ENCODE measurements at places on chromosomes 11 and 22.

DNA sequence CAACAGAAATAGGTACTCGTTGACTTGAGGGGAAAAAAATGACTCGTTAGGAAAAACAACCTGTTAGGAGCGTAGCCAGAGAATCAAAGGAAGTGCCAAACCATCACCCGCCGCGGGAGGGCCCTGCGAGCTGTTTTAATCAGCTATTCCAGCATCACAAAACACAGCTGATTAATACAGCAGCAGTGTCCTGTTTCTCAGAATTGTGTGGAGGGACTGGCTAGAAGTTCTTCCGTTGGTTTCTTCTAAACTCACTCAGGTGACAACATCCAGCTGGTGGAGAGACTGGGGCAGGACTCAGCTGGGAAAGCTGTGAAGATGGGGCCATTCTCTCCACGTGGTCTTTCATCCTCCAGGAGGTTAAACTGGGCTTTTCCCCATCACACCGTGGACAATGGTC, 28.0 kb downstream of the HSPA8 start:
- peak; percentile 17 for DNase-seq

GRCh38 chr11:69721745-69722144, 17.9 kb upstream of the FGF19 start:
- DNase-seq, result no peak

DNA sequence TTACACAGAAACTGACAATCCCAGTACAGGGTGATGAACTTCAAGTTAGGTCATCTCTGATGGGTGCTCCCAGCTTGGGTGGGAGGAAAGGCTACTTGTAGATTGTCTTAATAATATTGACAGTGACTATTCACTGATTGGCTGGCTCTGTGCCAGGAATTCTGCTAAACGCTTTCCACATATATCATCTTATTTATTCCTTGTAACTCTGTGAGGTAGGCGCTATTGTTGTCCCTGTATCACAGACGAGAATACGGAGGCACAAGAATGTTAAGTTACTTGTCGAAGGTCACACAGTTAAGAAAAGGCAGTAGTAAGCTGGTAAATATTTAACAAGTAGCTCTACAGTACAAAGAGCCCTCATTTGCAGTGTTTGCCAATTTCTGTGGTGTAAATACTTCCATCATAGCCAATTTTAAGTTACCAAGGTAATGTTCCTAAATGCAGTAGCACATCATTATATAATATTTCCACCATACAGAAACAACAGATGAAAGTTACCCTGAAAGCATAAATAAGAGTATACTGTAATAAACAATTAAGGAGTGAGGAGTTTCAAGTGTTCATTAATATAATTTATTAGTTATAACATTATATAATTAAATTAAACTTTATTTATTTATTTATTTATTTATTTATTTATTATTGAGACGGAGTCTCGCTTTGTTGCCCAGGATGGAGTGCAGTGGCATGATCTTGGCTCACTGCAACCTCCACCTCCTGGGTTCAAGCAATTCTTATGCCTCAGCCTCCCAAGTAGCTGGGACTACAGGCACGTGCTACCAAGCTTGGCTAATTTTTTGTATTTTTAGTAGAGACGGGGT, 11.5 kb upstream of the TIMP3 start:
- no peak for DNase-seq

GRCh38 chr11:59138643-59139042, 4.0 kb upstream of the FAM111A start:
- no peak for DNase-seq

DNA sequence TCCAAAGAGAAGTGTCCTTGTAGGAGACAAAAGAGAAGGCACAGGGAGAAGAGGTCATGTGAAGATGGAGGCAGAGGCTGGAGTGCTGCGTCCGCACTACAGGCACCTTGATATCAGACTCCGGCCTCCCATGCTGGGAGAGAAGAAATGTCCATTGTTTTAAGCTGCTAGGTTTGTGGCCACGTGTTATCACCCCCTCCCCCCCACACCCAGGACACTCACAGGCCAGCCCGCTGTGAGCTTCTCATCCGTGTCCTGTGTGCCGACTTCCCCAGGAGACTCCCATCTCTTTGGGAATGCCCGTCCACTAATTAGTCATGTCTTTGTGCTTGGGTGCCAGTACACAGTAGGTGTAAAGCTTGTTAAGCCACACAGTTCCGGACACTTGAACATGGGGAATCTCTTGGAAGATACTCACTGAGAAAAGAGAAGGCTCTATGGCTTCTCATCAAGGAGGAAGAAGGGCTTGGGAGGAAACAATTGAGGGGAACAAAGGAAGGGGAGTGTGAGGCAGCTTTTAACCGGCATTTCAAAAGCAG, 1234.7 kb downstream of the TBC1D22A start:
- DNase-seq, result no peak

- DNase-seq, result no peak
These were observed 20.2 kb downstream of the C22orf31 start for GRCh38 chr22:29041408-29041807.

GRCh38 chr11:97965849-97966646, 1054.7 kb upstream of the CNTN5 start:
- no peak for DNase-seq

GRCh38 chr11:17230867-17231851, 23.4 kb upstream of the PIK3C2A start:
- DNase-seq, result peak; percentile 47

GRCh38 chr22:21455334-21456089, 11.7 kb upstream of the TMEM191C start:
- peak; percentile 0 for DNase-seq

- no peak for DNase-seq
These were observed 2.9 kb downstream of the FAM111A start for GRCh38 chr11:59145534-59145933.

GRCh38 chr11:76119779-76120178, 86.5 kb downstream of the WNT11 start:
- DNase-seq, result no peak

GRCh38 chr11:2778630-2779498, 79.1 kb upstream of the KCNQ1OT1 start:
- no peak for DNase-seq

GRCh38 chr11:132535830-132536229, 996.5 kb downstream of the OPCML start:
- no peak for DNase-seq

GRCh38 chr22:45181766-45182165, 18.0 kb downstream of the NUP50 start:
- no peak for DNase-seq

- DNase-seq, result no peak
These were observed 19.4 kb downstream of the TEAD1 start for GRCh38 chr11:12693479-12694182.
